ENCODE measurements at places on chromosomes 5 and 9.
A peak's percentile ranks its signal among the peaks of the same experiment; 100 is the strongest.

- DNase-seq = no peak
Observed at GRCh38 chr5:125177340-125177739, 430.9 kb upstream of the ZNF608 start.

GRCh38 chr5:112163435-112163834 is 255.6 kb downstream of the EPB41L4A start:
- no peak for DNase-seq

DNA sequence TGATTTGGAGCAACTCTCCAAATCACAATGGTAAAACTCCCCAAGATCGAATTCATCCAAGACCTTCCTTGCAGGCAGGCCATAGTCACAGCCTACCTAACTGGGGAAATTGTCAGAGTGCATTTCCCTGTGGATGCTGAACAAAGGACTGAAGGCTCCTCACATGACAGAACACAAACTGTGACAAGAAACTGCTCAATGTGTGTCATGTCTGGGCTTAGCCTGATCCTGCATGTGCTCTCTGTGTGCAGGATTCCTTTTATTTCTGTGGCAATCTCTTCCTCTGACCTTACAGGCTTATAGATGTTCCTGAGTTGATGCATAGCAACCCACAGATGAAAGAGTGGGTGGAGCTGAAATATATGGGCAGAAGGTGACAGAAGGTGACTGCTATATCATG is 465.8 kb downstream of the ICE1 start:
- no peak for DNase-seq

GRCh38 chr9:37187713-37188439 is 67.5 kb downstream of the ZCCHC7 start:
- no peak for DNase-seq

- DNase-seq = no peak
Observed at GRCh38 chr5:167452136-167452535, 839.3 kb upstream of the WWC1 start.

GRCh38 chr5:131644822-131645221 is 9.8 kb upstream of the RAPGEF6 start:
- no peak for DNase-seq

GRCh38 chr5:81609810-81610375 is 141.0 kb downstream of the SSBP2 start:
- DNase-seq = no peak

- DNase-seq = no peak
Observed at GRCh38 chr5:138998521-138998920, 123.4 kb upstream of the LRRTM2 start.

- DNase-seq = no peak
Observed at GRCh38 chr5:378976-379742, 57.6 kb downstream of the AHRR start.

- no peak for DNase-seq
Observed at GRCh38 chr5:136080483-136081216, 51.9 kb downstream of the TGFBI start.

DNA sequence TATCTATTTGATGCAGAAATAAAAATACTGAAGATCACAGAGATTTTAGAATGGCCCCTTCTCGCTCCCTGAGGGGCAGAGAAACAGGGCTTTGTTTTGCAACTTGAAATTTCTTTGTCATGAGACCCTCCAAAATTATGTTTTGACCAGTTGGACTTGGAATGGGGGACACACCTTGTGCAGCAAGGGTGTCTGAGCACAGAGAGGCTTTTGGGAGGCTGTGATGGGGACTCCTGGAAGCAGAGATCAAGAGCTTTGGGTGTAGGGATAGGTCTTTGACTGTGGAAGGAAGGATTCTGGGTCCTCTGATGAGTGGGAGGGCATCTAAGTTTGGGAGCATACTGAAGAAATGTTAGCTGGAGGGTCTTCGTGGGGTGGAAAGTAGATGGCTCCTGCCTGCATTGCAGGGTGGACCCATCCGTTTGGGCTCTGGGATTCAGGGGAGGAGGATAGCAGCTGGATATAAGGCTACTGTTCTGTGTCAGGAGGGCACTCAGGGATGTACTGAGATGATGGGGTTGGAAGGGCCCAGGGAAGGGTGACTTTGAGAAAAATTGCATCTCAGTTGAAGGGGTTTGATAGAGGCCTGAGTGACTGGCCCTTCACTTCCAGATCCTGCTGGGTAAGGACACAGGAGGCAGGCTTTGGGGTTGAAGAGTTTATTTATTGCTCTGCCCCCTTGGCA is 1.8 kb upstream of the MYORG start:
- DNase-seq = no peak

DNA sequence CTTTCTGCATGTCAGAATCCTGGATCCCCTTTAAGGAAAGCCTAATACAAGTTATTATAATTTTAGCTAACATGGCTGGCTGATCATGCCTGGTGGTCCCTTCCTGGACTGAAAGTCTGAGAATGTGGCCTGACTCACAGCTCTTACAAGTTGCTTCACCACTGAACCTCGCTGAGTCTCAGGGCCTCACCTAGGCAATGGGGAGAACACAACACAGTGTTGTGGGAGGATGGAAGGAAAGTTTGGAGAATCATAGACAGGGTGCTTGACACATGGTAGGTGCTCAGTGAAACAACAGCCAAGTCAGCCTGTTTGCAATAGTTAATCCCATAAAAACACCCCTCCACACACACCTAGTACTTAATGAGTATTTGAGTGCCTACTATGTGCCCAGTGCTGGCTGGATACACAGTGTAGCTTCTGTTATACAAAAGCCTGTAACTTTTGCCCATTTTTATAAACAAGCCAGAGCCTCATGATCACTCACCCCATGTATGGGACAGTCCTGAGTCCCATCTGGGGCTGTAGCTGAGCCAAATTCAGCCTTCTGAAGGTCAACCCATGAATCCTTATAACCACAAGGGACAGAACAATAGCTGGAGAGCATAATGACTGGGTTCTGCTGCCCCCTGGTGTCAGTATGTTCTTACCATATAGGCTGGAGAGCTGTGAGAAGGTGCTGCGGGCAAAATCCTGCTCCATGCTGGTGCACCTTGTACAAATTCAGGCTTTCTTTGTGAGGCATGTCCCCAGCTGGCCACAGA is 3.9 kb downstream of the ACSL6 start:
- peak; percentile 90 for DNase-seq

DNA sequence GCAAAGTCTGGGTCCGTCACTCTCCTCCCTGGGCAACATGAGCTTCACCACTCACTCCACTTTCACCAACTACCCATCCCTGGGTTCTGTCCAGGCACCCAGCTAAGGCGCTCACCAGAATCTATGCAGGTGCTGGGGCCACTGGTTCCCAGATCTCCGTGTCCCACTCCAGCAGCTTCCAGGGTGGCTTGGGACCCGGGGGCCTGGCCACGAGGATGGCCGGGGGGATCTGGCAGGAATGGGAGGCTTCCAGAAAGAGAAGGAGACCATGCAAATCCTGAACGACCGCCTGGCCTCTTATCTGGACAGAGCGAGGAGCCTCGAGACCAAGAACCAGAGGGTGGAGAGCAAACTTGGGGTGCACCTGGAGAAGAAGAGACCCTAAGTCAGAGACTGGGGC is 1611.0 kb upstream of the ACO1 start:
- no peak for DNase-seq

GRCh38 chr9:103126494-103126893 is 131.4 kb downstream of the CYLC2 start:
- no peak for DNase-seq

DNA sequence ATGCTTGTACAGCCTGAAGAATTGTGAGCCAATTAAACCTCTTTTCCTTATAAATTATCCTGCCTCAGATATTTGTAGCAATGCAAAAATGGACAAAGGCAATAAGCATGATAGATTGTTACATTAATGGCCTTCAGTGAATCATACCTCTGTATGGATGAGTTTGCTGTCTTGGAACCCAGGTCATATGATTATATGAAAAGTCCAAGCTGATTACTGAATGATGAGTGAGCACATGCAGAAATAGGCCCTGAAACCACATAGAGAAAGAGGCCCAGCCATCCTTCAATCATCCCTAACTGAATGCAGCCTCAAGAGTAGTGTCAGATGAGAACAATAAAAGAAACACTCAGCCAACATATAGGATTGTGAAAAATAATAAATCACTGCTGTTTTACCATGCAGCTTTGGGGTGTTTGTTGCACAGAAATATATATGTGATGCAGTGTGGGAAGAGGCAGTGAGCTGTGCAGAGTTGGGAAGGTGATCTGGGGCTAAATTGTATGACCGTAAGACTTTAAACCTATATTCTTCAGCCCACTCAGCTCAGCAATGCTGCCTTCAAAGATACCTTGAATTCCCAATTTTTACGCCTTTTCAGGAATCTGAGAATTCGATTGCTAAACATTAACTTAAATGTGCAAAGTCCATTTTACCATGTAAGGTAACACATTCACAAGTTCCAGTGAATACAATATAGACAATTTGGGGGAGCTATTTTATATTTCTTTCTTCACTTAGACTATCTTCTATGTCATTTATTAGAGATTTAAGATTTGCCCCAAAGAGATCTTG is 36.3 kb upstream of the SHISAL2B start:
- no peak for DNase-seq

GRCh38 chr5:130720355-130720754 is 444.7 kb downstream of the HINT1 start:
- peak; percentile 88 for DNase-seq

DNA sequence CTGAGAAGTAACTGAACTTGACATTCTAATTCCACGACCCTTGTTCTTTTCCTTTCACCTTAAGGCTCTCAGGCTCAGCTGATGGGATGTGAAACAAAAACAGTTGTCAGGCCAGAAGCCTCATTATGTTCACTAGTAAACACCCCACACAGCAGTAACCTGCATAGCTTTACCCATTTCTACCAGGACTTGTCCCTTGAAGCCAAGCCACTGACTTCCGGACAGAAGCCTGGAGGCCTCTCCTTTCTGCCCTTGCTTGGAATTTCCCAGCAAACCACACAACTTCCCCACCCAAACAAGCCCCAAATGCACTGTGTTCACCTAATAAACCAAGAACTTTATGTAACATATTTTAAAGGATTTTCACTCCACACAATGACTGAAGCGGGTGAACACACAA is 19.6 kb downstream of the PRUNE2 start:
- no peak for DNase-seq

DNA sequence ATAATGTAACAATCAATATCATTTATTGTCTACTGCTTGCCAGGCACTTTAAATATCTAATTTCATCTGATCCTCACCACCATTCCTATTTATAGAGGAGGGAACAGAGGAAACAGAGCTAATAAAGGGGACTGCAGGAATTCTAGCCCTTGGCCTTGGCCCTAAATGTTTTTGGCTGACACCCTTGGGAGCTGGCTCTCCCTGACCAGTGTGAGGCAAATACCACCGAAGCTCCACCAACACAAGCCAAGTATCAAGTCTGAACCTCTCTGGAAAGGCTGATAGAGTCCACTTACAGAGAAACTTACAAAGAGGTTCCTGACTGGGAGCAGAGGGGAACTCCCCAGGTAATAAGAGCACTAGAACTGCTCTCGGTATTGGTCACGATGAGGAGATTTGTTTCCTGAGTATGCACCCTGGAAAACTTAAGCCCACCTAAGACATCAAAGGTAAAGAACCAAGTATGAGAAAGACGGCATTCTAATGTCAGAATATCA is 243.1 kb upstream of the PANK3 start:
- no peak for DNase-seq

DNA sequence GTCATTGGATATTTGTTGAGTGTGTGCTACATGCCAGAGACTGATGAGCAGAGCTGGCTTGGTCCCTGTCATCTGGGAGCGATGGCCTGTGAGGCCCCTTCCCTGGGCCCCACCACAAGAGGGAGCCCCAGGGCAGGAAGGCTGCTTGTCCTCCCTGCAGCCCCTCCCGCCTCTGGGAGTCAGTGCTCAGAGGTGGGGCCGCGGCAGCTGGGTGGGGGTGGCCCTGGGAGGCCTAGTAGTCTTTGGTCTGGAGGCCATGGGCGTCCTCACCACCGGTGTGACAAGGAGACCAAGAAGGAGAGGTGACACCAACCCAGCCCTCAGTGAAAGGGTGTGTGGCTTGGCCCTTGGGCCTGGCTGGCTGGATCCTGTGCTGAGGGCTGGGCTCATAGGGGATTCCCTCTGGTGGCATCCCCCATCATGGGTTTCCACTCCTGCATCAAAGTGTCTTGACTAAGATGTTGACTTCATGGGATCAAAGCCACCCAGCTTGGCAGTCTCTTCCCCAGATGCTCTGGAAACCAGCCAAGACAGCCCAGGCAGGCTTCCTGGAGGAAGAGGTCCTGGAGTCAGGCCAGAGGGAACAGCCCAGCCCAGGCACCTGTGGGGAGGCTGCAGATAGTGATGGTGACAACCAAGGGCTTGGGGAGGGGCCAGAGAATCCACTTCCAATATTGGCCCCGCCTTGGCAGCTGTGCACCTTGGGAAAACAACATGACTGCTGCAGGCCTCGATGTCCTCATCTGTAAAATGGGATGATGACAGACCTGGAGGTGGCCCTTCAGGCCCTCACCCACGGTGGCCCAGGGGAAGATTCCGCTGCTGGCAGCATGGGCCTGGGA is 166.7 kb downstream of the GAPVD1 start:
- peak; percentile 38 for DNase-seq

DNA sequence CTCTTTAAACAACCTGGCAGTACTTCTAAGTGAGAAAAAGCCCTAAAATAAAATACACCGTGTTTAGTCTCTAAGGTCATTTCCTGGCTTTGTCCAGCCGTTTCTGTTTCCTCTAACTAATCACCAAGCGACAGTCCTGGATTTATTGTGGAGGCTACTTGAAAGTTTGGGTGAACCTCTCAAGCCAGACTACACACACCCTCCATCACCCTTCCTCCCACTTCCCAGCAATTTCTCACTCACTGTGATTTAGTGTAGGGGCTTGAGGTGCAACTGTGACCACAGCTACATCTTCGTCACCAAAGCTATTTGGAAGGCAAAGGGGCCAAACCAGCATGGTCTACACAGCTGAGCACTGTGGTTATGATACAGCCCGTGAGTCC is 240.0 kb upstream of the SLC24A2 start:
- DNase-seq = no peak

GRCh38 chr5:159313197-159313596 is 17.1 kb downstream of the IL12B start:
- DNase-seq = no peak

DNA sequence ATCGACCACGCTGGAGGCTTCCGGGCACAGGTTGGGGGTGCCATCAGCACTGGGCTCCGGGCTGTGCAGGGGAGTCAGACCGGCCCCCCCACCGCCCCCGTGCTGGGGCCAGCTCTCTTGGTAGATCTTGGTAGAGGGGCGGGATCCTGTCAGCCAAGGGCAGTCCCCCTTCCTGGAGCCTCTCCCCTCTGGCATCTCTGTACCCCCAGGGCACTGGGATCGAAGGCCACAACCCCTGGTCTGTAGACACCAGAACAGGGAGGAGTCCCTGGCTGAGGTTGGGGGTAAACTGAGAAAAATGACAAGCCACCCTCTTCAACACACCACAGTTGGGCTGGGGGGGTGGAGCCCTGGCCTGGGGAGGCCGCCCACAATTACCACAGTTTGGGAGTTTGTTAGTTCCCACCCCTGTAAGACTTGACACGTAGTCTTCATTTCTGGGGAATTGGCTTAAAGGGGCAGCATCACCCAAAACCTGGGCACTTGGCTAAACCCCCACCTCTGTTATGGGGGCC is 882 bp downstream of the CERCAM start:
- no peak for DNase-seq

DNA sequence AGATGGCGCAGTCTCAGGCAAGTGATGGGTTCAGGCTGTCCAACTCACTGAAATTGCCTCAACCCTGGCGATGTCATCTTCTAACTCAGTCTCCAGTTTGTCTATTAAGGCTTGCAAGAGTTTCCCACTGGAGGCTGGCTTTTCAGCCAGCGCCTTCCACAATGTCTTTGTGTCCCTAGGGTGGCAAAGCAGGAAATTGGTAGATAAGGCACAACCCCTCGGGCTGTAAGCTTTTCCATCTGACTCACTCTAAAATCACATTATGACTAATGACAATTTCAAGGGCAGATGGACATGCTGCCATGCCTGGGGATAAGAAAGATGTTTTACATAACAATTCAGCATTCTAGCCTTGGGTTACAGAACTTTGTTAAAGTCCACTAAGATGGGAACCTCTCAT is 61.9 kb downstream of the MROH2B start:
- peak; percentile 78 for DNase-seq

All from MCF 10A (cell line).